ENCODE measurements at places on chromosomes 1 and 21.

DNA sequence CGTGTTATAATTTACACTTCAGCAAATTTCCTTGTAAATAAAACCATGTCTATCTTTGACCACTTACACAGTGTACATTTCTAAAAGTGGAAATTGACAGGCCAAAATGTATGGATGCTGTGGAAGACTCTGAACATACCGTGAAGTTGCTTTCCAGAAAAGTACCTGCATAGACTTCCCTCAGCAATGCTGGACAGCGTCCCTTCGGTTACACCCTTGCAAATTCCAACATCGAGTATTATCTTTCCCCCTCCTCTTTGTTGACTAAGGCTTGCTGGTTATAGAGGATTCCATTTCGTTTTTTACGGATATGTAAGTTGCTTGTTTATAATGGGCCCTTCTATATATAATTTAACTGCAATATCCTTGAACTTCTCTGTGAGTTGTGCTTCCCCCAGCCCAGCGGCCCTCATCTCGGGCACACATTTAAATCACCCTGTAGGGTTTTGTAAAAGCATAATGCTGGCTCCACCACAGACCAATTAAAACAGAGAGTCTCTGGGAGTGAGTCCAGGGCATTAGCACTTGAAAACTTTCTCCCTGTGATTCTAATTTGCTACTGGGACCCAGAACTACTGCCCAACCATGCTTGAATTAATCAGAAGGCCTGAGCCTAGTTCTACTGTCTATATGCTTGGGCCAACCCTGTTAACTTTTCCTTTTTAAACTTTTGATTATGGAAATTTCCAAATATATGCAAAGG lies 230.3 kb downstream of the GRIK3 start:
- no peak for DNase-seq

DNA sequence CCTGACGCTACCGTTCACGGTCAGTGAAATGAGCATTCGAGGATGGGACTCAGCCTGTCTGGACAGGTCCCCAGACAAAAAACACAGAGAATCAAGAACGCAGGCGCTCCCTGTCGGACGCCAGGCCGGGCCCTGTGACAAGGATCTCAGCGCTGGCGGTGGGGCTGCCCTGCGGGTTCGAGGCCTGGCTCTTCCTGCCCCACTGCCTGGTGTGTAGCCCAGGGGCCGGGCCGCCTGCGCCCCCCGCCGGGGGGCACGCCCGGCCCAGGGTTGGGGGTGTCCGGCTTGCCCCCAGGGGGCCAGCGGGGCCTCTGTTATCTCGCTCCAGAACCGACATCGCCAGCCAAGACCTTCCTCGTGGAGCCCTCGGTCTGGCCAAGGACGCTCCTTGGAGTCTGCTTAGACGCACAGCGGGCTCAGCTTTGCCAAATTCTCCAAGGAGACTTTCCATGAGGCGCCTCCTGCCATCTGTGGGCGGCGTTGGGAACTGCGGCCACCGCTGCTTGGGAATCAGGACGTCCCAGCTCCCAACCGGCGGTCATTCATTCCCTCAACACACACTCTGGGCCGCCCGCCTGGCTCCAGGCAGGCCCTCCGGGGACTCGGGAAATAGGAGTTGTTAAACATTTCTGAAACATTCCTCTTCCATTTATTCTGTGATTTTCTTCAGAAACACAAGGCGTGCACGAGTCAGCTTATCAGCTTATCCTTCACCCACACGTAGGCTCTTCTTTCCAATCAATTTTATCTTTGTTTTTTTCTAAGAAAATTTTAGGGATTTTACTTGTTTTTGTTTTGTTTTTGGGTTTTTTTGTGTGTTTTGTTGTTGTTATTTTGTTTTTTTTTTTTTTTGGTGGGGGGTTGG lies 11.3 kb upstream of the RIPK4 start:
- peak; percentile 28 for DNase-seq

- DNase-seq: no peak
These were observed 103.8 kb downstream of the ADARB1 start for GRCh38 chr21:45178070-45178608.

DNA sequence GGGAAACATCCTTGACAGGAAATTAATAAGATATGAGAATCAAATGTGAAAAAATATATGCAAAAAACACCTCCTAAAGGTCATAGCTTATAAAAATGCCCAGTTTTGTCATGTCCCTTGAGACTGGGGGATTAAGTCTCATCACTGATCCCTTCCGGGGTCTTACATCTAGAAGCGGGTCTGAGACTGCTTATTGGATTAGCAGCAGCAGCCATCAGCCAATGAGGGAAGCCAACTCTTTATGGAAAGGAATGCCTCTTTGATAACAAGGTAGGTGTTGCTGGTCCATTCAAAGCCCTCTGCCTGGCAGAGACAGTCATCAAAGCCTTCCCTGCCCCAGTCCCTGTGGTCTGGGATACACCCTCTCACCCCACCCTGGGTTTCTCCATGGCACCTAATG lies 3.9 kb upstream of the CACNA1S start:
- no peak for DNase-seq

- no peak for DNase-seq
These were observed 7.2 kb upstream of the VSIG8 start for GRCh38 chr1:159869607-159870006.

- no peak for DNase-seq
These were observed 685.7 kb downstream of the ADGRL2 start for GRCh38 chr1:82486468-82486867.

DNA sequence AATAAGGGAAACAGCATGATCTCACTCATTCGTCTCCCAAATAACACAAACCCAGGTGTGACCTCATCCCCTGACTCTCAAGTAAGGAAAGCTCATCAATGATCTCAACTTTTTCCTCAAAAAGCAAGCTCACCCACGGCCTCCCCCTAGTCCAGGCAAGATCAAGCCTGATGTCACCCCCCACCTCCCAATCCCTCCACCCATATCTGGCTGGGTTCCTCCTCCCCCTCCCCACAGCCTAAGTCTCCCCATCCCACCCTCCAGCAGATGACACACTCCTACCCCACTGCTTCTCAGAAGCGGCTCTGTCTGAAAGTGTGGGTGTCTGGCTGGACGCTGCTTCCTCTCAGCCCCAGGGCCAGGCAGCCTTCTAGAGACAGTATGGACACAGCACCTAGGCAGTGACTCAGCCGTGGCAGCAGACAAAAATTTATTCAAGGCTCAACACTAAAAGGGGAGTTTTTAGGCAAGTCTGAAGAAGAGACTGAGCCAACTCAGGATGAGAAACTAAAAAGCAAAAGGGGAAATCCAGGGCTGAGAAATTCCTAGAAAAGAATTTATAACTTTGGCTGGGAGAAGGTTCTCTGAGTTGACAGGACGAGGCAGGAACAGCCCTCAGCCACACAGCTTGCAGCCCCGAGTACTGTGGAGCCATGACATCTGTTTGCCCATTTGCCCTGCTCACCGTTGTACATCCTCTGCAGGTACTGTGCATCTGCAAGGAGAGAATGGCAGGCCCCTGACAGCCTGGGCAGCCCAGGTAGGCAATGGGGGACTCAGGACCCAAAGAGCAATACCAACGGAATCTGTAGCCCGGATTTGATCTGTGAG lies 81.6 kb upstream of the LRRC8D start:
- no peak for DNase-seq

- DNase-seq: no peak
These were observed 124.5 kb upstream of the GALNT2 start for GRCh38 chr1:229942501-229942900.

DNA sequence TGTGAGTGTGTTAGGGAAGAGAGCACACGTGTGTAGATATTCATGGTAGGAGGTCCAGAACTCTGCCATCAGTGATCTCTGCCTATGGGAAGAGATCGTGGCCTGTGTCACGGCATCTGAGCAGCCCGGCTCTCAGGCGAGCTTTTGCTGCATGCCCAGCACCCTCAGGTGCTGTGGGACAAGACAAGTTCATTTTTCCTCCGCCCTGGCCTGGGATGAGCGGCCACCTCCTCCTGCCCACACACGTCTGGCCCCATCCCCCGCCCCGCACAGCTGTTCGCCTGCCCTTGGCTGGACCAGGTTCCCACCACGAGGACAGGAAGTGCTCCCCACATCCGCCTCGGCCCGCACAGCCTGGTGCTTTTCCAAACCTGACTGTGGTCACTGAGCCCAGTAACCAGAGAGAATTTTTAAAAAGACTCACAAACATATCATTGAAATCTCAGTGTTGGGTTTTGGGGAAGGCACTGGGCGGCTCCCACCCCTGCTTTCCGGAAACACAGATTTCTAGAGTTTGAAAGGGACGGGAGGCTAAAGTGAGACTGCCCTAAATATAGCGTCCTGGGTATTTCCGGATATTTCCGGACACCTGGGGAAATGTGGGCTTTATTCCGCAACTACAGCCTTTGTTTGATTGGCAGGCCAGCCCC lies 18.0 kb downstream of the BMP8A start:
- DNase-seq: no peak

DNA sequence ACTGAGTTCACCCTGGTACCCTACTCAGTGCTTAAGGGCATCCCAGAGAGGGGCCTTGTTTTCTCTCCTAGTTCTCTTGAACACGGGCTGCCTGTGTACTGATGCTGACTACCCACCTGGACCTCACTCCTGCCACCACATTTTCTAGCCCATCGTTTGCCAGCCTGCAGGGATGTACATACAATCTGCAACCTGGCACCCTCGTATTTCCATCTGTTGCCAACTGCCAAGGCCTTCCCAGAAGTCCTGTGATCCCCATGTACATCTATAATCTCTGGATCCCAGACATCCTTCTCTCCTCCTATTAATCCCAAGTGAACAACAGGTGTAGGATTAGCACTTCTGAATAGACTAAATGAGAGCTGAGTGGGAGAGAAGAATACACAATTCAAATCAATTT lies 212.0 kb downstream of the SLC45A1 start:
- DNase-seq: no peak

GRCh38 chr1:46510341-46510997 lies 20.8 kb downstream of the DMBX1 start:
- DNase-seq: no peak

DNA sequence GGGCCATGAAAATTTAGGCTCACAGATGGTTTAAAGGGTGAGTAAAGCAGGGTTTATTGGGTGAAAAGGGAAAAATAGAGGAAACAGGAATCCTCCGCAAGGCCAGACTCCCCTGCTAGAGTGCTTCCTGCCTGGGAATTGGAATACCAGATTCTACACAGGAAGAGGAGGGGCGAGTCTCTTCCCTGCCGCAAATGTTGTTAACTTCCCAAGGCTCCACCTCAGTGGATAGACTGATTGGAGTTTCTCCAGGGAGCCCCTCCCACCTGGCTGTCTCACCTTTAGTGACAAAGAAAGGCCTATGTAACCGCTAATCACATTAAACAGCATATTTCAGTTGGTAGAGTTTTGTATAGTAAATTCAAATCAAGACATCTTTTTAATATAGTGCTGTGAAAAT lies 1450.1 kb downstream of the KCNT2 start:
- no peak for DNase-seq

DNA sequence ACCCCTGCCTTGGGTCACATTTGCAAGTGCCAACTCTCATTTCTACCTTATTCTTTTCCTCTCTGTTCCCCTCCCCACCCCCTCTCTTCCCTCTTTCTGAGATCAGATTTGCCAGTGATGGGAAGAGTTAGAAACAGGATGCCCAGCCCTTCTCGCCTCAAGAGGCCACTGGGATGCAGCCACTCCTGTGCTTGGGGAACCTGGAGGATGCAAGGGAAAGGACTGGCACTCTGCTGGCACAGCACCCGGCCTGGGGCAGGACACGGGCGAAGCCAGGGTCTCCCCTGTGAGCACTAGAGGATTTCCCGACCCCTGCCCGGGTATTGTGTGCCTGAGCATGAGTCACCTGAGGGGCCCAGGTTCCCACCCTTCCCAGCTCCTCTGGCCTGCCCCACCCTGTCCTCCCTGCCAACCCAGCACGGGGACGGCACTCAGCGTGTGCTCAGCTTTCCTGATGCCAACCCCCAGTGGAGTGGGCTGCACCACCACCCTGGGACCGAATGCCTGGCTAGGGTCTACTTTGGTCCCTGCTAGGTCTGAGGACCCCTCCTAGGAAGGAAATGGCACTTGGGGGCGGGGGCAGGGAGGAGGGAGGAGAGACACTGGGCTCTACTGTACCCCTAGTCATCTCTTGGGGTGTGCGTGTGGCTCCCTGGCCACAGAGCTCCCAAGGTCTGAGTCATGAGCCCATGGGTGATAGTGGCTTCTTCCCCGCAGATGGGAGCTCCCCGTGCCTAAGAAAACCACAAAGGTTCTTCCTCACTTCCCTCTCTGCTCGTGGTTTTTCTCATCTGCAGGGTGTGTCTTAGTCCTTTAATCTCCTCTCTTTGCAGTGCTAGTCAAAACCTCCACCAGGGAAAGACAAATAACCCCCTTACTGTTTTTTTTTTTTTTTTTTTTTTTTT lies 12.4 kb downstream of the LMNA start:
- DNase-seq: no peak

DNA sequence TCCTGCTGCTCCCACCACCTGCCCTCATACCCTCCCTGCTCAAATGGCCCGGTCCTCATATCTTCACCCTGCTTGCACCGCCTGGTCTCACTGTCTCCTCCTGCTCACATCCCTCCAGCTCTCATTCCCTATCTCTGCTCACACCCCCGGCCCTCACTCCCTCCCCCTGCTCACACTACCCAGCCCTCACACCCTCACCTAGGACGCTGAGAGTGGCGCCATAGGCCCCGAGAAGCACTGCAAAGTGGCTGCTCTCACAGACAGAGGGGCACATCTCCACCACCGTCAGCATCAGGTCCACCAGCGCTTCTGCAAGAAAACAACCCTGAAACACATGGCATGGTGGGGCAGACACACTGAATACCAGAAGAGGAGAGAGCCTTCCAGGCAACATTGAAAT lies 38.6 kb downstream of the MRAP start:
- no peak for DNase-seq

GRCh38 chr1:197787056-197787455 lies 11.8 kb upstream of the DENND1B start:
- no peak for DNase-seq

DNA sequence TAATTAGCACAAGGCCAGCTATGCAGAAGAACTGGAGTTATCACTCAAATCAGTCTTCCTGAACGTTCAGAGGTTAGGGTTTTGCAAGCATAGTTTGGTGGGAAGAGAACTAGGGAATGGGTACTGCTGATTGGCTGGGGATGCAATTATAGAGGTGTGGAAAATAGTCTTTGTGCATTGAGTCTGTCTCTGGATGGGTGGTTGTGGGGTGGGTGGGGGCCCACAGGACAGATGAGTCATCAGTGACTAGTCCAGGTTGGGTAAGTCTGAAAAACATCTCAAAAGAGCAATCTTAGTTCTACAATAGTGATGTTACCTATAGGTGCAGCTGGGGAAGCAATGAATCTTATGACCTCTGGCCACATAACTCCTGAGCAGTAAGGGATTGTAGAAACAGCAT lies 89.7 kb upstream of the HMCN1 start:
- DNase-seq: no peak

GRCh38 chr1:209104646-209105045 lies 478.9 kb upstream of the CAMK1G start:
- DNase-seq: no peak

- no peak for DNase-seq
These were observed 21.1 kb downstream of the ATP8B2 start for GRCh38 chr1:154346276-154346917.

GRCh38 chr1:1233567-1233892 lies 1.5 kb downstream of the B3GALT6 start:
- no peak for DNase-seq

DNA sequence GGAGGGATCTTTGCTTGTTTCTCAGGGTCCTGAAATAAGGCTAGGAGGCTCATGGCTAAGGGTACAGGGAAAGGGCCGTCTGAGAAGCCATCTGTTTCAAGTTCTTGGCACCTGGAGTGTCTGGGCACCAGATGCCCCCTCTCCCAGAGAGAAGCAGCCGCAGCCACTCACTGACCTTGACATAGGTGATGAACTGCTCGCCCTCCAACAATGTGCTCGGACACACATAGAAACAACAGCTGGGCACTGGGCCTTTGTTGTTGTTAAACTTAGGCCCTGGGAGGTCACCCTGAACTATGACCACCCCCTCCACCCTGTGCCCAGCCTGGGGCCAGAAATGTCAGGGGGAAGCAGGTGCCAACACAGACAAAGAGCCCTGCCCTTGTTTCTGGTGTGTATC lies 9.2 kb upstream of the TNNI1 start:
- no peak for DNase-seq
